CD4-positive, alpha-beta T cell treated with Interleukin-6 at 100 ng/mL for 8 hours (primary cell): ENCODE measurements at places on chromosomes 16 and 17.

DNA sequence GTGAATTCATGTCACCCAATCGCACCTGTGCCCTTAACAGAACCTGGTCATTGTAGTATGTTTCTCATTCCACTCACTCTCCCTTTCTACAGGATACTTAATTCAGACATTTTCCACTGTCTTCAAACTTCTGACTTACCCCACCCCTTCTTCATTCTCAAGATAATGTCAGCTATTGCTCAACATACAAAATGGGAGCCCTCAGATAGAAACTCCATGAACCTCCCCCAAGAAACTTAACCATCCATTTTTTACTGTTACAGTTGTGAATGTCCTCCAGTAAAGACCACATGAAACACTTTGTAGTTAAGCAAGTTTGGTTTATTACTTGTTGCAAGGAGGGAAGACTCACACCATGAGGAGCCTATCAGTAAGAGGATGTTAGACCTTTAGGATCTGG is 22.1 kb upstream of the ARHGAP17 start:
- DNase-seq = no peak

DNA sequence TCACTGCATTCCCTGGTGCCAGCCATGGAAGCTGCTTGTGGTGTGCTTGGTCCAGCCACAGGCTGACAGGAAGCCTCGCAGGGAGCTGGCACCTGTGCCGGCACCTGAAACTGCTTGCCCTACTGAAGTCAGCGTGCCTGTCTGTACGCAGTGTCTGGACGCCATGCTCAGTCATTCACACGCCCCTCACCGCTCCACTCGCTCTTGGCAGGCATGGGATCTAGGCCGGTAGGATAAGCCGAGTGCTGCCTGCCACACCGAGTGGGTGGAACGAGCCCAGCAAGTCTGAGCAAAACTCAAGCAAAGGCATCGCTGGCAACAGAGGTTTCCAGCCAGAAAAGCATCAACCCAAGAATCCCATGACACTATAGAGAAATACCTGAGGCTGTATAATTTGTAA is 350.6 kb downstream of the CDH11 start:
- DNase-seq = no peak

DNA sequence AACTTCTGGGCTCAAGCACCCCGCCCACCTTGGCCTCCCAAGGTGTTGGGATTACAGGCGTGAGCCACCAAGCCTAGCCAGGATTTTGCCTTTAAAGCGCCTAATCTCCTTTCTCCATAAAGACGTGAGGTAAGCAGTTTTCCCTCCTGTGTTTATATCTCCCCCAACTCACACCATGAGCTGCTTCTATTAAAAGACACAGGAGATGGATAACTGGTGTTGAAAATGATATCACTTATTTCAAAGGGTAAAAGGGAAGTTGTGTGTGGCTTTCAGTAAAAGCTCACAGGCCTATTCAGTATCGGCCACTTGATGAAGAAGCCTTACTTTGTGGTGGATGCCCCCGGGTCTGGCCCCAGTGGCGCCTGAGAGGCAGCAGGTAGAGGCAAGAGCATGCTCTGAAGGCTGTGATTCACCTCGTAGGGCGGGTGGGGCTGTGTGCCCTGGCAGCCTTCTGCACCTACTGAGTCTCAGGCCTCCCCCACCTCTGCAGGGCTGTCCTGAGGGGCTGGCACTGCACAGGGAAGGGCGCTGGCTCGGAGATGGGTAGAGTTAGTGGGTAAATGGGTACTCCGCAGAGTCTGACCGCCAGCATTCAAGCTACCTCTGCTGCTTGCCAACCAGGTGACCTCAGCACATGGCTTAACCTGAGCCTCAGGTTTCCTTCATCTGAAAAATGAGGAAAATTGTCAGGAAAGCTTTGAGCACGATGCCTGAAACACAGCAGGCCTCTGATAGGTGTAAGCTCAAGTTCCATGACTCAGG is 146.8 kb downstream of the CLEC16A start:
- no peak for DNase-seq

DNA sequence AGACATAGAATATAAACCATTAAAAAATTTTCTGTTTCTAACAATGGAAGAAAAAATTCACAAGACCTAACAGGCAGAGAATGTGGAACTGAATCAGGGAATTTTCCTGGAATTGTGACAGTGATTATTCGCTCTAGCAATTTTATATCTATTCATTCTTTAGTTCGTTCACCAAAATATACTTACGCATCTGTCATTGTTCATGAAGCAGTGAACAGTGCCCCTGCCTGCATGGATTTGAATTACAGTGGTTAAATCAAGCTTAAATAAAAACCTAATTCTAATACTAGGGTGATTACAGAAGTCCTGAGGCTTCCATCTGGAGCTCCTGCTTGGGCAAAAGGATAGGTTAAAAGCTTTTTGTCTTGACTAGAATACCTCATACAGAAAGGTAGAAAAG is 48.6 kb downstream of the ABCA8 start:
- DNase-seq = no peak

DNA sequence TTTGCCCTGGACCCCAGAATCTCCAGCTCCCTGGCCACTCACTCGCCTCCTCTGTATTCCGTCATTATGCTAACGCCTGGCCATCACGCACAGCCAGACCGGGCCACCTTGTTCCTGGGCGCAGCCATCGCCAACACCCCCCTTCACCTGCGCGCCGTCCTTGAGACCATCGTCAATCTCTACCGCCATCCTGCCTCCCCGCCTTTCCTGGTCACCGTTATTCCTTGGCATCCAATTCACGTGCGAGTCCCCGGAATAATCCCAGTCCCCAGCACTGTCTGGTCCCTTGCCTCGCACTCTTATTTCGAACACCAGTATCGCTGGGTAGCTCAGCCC is 541 bp downstream of the VKORC1 start:
- no peak for DNase-seq

DNA sequence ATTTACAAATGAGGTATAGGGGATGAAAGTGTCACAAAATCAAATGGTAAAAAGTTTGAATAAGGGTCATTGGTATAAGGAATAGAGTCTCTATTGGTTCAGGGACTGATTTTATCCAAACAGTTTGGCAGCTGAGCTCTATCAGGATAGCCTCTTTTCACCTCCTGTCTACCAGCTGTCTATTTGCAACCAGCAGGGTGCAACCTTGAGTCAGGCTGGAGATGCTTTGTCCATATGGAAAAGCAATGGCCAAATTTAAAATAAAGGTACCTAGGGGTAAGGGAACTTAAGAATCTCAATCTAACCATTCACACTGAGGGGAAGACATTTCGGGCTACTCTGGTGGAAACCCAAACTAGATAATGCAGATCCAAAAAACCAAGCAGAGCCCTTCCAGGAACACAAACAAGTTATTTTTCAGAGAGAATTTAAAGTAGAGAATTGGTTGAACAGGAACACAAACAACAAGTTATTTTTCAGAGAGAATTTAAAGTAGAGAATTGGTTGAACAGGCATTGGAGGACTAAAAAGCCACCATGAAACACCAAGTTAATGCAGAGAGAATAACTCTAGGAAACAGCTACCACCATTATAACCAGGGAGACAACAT is 12.6 kb upstream of the CA10 start:
- DNase-seq = no peak

DNA sequence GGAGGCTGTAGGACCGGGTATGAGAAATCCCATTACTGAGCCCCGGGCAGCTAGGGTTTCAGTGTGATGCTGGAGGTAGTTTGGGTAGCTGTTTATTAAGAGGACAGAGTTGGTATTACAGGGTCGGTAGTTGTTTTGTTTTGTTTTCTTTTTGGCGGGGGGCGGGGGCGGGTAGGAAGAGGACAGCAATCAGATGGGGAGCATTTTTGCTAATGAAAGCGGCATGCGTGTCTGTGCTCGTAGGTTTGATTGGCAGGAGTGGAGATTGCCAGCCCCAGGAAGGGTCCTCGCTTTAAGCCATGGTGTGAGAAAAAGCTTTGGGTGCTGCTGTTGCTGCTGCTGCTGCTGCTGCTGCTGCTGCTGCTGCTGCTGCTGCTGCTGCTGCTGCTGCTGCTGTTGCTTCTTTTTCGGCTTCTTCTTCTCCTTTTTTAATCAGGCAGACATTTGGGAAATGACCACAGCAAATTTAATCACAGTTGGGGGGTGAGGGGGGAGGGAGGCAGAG is 498.5 kb upstream of the ZFHX3 start:
- DNase-seq = no peak

DNA sequence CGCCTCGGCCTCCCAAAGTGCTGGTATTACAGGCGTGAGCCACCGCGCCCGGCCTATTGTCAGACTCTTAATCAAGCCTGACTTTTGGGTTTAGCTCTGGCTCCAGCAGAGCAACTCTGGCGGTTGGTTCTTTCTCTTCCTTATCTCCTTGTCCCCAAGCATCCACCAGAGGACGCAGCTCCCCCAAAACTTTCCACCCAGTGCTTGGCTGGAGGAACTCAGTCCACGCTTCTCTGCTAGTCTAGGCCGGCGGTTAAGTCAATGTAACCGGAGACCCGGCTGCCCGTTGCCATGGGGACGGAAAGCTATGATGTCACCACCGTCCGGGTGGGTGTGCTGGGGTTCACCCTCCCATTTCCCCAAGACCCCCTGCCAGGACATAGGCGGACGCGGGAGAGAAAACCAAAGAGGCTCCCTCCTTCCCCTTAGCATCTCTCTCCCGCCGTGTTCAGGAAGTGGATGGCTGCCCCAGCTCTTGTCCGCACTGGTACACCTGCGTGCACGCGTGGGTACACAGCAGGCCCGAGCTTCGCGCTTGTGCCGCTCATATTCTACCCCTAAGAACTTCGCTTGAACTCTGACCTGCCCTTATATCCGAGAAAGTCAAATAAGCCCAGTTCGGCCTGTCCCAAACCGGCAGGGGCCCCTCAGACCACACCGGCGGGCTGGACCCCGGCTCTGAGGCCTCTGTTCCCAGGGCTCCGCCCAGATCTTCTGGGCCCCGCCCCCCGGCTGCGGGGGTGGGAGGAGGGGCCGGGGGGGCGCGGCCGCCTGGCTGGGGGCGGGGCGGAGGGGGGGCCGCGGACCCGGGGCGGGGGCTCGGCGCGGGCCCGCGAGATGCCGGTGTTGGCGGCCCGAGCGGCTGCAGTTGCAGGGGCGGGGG is at the start of gene RND2:
TSS of gene RND2 (plus strand) at position 825 of the 883 bp plus-strand sequence. CDS start 117 bp downstream, outside the sequence.
- DNase-seq = peak; percentile 74

DNA sequence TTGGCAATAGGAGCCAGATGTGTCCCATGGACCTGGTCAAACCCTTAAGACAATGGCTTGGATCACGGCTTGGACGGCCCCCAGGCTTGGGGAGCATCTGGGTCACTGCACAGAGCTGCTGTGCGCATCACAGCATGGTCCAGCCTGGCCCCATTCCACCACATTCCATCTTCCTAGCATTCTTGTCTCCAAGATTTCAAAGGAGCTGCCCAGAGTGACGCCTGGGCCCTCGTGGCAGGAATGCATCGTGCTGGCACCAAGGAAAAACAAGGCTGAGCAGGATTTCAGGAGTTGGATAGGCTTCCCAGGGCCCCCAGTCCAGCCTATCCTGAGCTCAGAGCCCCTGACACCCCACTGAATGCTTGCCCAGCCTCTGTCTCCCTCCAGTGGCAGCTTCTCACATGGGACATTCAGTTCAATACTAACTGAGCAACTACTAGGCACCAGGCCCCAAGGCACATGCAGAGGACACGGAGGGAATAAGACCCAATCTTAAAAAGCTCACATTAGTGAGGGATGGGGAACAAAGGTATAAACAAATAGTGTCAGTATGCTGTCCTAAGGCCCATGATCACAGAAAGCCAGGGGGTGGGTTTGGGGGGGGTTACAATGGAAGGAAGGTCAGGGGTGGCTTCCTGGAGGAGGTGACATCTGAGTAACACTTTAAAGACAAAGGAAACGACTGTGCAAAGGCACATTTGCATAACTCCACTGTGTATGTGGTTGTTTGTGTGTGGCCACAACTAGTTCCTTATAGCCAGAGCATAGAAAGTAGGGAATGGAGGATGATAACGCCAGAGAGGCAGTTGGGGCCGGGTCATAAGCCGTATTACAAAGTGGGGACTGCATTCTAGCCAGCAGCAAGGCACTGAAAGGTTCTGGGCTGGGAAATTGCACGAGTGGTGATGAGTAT is 34.1 kb downstream of the TK2 start:
- DNase-seq = peak; percentile 34

DNA sequence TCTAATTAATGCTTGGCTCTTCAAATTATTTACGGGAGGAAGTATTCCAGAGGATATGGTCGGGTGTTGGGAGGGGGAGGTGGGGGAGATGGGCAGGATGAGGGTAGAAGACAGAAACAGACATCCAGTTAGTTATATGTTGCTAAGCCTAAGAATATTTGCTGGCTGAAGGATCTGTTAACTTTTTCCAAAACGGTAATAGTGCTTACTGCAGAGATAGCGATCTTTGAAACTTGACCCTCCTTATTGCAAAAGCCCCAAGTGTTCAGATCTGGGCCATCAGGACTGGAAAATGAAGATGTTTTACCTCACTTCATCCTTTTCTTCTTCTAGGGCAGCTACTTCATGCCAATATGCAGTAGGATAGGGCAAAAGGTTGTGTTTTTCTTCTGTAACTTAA is 27.0 kb upstream of the MMD start:
- DNase-seq = no peak

DNA sequence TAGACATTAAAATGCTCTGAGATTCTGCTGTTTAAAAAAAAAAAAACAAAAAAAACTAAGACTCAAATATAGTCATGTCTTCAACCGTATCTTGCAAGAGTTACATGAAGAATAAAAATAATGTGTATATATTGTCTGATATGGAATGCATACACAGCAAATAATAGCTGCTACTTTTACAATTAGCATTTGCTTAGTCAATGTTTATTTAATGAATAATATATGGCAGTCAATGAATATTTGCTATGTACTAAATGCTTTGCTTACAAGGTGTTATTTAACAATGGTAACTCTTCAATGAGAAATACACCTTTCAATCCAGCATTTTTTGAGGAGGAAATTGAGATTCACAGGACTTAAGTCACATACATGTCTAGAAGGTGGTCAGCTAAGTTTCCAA is 718.8 kb upstream of the SOX9 start:
- no peak for DNase-seq

GRCh38 chr16:49951574-49952195 is 73.3 kb upstream of the CNEP1R1 start:
- no peak for DNase-seq

DNA sequence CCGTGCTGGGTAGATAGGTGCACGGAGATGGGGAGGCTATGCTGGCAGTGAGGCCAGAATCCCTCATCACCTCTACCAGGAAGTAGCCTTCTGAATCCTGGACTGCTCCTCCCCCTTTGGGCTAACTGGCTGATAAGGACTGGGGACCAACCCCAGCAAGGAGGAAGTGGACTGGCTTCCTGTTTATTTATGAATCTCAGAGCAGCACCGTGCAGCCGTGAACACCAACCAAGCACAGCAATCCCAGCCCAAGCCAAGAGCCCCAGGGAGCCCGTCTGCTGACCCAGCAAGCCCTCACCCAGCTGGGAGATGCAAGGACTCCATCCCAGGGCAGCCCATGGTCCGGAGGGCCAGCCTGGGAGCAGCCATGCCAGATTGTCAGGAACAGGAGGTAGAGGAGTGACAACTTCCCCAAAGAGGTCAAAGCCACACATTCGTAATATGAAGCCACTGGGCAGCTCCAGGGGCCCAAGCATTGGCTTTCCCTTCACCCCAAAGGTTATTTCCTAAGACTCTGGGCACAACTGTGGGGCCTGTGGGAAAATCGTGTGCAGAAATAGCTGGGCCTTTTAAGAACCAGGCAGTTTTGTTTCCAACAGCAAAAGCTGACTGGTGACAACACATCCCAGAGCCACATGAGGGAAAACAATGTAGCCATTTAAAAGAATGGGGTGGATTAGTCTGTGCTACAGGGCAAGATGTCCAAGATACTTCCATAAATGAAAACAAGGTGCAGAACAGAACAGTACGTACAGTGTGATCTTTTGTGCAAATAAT is 23.9 kb downstream of the PHB1 start:
- DNase-seq = peak; percentile 17
